ENCODE measurements at places on chromosomes 2 and 18. TPM values are rescaled to one million over a fixed set of nuclear protein-coding genes. Genes with fewer than 3 reads are reported as not detected.

CD207 gene
- not detected for total RNA-seq

- no peak for DNase-seq
Measured at GRCh38 chr18:46915800-46916550, 1.3 kb downstream of the PIAS2 start.

OTOS gene
- total RNA-seq, result not detected

GRCh38 chr2:36178384-36178783, 177.2 kb upstream of the CRIM1 start:
- DNase-seq, result no peak

TMEM198 gene
- total RNA-seq, result 1.6 TPM

Data from epithelial cell of proximal tubule (primary cell).